ENCODE measurements at places on chromosomes 3 and 15.

DNA sequence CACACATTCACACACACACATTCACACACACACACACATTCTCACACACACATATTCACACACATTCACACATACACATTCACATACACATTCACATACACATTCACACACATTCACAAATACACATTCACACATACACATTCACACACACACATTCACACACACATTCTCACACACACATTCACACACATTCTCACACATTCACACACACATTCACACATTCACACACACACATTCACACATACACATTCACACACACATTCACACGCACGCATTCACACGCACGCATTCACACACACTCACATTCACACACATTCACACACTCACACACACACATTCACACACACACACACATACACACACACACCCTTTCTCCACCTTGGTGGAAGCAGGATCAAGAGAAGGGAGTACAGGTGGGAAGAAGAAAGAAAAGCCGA is 5.7 kb upstream of the HAPLN3 start:
- DNase-seq: no peak

DNA sequence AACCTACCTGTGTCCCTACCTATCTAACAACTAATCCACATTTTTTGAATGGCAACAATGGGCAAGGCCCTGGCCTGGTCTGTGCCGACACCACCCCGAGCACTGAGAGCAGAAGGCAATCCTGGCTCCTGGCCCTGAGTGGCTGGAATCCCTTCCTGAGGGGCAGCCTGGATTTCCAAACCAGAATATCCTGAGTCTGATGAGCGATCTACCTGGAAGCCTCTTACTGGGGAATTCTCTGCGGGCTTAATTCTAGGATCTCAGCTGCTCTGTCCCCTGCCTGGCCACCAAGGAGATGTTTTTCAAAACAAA is 22.1 kb downstream of the ATP2B2 start:
- DNase-seq: no peak

DNA sequence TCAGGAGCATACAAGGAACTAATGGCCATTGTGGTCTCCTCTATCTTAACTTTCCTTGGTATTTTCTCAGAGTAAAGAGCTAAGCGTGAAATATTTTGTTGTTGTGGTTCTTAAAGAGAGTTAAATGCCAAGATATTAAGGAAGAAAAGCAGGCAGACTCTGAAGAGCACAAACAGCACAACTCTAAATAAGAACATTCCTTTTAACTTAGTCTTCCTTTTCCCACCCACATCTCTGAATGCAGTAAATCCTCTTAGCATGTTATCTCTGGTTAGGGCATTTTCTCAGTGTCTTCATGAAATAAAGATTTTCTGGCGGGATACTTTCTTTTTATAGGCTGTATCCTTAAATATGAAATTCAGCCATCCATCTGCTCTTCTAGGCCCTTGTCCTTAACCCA is 1.5 kb downstream of the GPR87 start:
- no peak for DNase-seq

DNA sequence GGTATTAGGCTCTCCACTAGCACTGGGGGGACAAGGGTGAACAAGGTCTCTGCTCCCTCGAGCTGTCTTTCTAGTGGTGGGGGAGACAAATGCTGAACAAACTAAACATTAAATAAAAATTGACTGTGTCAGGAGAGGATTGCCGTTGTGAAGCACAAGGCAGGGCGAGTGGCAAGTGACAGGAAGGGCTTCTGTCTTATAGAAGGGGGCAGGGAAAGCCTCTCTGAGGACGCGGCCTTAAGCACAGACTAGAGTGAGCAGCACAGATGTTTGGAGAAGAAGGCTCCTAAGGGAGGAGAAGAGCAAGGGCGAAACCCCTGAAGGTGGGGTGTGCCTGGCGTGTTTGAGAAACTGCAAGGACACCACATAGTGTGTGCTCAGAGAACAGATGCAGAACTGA is 50.9 kb upstream of the ATP2B2 start:
- DNase-seq: no peak

GRCh38 chr3:185658504-185658912 is 72.4 kb downstream of the SENP2 start:
- no peak for DNase-seq

- DNase-seq: no peak
Measured at GRCh38 chr15:26841941-26842340, 24.9 kb upstream of the GABRA5 start.

DNA sequence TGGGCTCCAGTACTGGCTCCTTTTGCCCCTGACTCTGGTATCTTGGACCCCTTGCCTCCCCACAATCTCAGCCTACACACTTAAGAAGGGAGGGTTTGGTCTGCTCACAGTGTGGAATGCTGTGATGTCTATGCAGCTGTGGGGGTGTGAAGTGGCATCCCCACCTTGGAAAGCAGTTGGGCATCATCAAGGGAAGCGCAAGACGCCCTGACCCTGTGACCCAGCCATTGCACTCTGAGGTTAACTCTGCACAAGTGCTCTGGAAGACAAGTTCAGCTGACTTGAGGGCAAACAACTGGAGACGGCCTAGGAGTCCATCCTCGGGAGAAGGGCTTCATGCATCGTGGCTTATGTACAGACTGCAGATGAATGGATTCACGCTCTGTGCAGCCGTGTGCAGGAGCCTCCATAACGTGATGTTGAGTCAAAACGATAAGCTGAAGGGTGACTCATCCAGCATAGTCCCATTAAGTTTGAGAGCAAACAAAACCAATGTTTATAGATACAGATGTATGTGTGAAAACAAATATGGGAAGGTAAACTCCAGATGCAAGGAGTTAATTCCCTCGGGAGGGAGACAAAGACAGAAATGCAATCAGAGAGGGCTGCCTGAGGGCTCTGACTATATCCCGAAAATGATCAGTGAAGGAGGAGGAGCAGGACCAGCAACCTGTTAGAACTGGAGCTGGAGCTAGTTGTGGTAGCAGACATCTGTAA is 86.8 kb downstream of the LSM3 start:
- DNase-seq: no peak

- no peak for DNase-seq
Measured at GRCh38 chr3:37223576-37223975, 49.2 kb upstream of the LRRFIP2 start.

GRCh38 chr3:56125358-56126005 is 342.8 kb downstream of the ERC2 start:
- DNase-seq: no peak

DNA sequence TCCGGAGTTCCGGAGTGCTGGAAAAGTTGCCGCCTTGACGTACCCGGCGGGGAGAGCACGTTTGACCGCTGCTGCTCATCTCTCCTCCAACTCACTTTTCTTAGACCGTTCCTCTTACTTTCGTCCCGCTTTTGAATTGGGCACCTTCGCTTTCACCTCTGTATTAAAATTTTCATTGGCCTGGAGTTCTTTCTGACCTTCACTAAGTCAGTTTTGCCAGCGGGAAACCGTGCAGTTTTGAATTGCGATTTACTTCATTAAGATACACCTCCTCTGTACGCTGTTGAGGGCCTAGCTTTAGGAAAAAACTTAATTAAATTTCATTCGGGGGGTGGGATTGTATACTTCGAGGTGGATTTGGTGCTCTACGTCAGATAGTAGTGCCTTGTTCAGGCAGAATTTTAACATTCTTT is 1.3 kb downstream of the GMPS start:
- DNase-seq: no peak

DNA sequence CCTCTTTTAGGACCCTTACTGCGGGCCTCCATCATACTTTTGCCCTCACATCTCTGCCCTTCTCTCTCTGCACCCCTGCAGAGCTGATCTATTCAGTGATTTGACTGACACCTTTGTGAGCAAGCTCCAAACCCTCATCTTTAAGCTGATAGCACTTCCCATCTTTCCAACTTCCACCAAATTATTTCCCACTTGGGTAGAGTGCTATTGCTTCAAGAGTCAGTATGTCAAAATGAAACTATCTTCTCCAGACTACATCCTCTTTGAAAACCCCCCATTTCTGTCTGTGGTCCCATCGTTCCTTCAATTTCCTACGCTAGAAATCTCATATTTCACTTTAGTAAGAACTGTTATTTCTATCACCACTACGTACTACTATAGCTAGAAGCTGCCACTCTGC is 19.7 kb downstream of the ZWILCH start:
- DNase-seq: no peak

DNA sequence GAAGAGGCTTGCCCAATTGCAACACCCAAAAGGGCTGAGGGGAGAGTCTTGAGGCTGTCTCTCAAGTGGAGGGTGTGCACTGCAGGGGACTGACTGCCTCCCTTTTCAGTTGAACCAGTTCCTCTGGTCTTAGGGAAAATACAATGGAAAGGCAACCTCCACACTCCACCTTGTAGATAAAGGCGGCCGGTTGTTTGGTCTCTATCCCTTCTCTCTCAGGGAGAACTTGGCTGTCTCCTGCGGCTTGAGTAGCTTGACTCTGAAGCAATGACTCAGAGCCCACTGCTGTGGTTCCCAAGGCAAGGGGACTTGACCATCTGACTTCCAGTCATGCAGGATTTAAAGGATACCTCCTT is 143.2 kb upstream of the UMPS start:
- no peak for DNase-seq

DNA sequence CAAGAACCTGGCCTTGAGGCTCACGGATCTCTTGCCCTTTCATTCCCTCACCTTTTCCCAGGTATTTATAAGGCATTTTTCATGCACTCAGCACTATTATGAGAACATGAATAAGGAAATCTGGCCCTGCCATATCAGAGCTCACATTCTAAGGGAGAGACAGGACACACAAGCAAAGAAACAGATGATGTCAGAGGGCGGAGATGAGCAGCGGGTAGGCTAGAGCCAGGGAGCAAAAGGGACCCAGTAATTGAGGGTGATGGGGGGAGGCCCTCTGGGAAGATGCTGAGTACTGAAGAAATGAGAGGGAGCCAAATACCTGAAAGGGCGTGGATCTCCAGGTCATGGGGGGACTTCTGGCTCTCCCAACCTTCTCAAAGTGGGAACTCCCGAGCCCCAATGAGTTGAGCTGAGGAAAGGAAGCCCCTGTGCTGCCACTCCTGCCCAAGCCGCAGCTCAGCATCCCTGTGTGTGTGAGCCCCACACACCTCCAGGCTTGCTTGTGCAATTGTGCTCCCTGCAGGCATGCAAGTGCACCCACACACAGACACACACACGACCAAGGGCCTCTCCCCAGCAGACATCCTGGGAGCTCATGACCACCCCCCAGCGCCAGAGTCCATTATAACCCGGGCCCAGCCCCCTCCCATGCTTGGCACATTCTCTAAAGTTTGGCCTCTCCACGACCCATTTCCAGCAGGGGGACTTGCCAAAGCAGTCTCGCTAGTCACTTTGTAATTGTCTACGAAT is 81.4 kb upstream of the PXYLP1 start:
- DNase-seq: no peak

- DNase-seq: no peak
Measured at GRCh38 chr3:19711160-19711782, 222.7 kb downstream of the EFHB start.

DNA sequence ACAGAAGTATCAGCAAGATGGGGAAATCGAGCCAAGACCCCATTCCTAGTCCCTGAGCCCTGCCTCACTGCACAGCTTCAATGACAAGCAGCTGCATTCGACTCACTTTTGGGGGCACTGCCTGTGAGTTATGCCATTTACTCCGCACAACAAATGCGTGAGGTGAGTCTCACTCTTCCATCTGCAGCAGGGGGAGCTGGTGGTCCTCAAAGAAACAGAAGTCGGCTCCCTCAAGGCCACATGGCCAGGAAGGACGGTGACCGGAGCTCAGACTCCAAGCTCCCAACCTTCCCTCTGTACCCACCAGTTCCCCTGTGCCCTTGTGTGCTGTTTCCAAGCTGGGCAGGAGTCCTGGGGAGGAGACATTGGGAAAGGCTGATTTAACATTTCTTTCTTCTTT is 127.7 kb upstream of the IQSEC1 start:
- no peak for DNase-seq

GRCh38 chr3:196711838-196712513 is at the start of the genes CEP19 and PIGX:
CEP19 (minus strand) TSS chr3:196712250; CDS start chr3:196708657, 3,593 bp downstream.
PIGX (plus strand) TSS chr3:196712377.
- peak; percentile 98 for DNase-seq

DNA sequence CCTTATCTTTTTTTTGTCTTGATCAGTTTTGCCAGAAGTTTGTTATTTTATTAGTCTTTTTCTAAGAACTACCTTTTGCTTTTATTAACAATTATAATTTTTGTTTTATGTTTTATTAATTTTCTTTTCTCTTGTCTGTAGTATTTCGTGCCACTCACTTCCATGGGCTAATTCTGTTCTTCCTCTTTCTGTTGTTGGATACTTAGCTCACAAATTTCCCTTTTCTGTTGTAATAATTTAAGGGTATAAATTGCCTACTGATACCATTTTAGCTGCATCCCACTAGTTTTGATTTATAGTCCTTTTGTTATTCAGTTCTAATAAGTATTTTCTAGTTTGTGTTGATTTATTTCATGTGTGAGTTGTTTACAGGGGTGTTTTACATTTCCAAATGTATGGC is 48.6 kb downstream of the SNRK start:
- no peak for DNase-seq

GRCh38 chr3:11370191-11370590 is 98.0 kb downstream of the ATG7 start:
- DNase-seq: no peak

GRCh38 chr3:107981471-107982111 is 109.2 kb downstream of the CD47 start:
- DNase-seq: no peak

DNA sequence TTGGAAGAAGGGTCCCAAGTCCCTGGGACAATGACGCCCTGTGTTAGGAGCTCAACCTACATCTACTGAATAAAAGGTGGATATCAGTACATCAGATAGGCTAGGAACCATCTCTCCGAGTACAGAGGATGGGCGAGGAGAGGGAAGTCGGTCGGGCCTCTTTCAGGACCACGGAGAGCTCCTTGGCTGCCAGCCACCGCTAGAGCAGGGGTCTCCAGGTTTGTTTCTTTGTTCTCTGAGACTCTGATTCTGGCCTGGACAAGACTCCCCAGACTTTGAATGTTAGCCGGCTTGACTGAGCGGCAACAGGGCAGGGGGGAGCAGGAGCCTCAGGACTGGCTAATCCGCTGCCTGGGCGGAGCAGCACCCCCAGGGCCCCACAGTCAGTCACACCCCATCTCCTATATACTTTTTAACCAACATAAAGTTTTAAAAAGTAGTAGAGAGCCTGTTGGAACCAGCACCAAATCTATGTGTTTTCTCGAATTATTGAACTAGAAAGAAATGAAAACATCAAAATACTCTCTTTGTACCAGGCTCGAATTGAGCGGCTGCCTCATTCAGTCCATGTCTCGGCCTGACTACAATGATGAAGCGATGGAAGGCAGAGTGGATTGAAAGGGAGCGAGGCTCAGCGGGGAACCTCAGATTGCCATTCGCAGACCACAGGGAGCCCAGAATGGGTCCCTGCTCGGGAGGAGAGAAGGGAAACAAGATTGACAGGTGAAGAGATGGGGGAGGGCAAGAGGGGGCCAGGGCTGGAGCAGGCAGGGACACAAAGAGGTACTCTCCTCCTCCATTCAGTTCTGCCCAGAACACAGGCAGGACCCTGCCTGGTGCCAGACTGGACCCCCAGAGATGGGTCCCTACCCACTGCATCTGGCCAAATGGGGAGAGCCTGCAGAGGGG is 131.6 kb downstream of the TPRA1 start:
- no peak for DNase-seq

- no peak for DNase-seq
Measured at GRCh38 chr3:63768386-63768785, 50.7 kb upstream of the C3orf49 start.

Measured in CD4-positive, alpha-beta memory T cell (primary cell).